ENCODE measurements at places on chromosomes 6 and 20.

- DNase-seq, result no peak
These were observed 62.8 kb downstream of the JARID2 start for GRCh38 chr6:15308435-15309213.

DNA sequence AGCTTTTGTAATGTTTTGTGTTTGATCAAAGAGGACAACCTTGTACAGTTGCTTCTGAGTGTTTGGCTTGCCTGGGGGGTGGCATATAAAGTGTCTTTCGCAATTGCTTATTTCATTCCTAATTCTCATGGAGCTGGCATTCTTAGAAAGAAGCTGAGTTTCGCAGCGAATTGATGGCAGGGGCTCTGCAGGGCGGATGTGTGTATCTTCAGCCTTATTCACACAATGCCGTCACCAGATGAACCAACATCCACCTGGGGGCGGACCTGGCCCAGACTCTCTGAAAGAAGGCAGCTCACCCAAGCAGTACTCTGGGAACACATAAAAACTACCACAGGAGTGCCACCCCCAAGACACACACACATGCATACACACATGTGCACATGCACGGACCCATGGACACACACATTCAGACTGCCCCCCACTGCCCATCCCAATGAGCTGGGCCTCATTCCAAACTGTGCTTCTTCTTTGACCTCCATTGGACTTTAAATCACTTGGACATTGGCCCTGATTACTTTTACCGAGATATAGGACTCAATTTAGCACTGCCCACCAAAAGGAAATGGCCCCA is 55.4 kb upstream of the FOXQ1 start:
- DNase-seq, result no peak

DNA sequence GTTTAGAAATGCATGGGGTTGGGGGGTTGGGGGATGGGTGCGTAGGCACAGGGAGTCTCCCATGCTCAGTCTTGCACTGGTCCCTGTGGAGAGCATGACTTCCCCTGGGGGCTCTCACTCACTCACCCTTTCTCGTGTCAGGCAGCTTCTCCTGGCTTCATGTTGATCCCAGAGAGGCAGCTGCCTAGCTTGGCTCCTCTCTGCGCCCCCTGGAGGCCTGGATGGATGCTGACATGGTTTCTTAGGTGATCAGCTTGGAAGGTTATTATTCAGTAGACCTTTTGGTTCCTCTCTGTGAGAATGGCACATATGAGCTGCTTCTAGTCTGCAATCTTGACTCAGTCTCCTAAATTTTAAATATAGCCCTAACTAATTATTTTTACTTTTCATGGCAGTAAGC is 109.3 kb upstream of the FAM83B start:
- DNase-seq, result no peak

DNA sequence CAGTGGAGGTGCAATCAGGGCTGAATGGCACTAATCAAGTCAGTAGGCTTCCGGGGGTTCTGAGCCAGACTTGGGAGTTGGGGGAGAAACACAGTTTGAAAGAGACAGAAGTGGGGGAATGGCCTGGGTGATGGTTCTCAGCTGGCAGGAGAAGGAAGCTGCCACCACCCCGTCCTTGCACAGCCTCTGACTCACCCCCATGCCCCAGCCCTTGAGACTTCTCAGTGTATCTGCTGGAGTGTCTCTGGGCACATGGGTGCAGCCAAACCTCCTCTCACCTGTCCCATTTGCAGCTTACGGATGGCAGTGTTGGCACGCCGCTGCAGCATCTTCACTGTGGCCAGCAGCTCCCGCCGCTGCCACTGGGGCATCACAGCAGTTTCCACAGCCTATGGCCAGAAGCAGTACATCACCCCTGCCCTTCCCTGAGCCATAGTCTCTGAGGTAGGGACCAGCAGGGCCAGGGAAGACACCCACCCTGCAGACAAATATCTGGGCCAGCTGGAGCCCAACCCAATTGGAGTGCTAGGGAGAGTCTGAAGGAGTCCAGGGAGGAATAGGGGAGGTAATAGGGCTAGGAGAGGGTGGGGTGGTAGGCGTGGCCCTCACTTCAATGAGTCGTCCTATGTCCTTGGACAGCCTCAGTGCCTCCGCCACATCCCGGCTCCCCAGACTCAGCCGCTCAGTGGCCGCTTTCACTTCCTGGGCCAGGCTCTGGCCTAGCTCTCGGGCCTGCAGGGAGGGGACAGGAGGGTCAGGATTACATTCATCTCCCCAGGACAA is 11.2 kb downstream of the AARS2 start:
- DNase-seq, result no peak

DNA sequence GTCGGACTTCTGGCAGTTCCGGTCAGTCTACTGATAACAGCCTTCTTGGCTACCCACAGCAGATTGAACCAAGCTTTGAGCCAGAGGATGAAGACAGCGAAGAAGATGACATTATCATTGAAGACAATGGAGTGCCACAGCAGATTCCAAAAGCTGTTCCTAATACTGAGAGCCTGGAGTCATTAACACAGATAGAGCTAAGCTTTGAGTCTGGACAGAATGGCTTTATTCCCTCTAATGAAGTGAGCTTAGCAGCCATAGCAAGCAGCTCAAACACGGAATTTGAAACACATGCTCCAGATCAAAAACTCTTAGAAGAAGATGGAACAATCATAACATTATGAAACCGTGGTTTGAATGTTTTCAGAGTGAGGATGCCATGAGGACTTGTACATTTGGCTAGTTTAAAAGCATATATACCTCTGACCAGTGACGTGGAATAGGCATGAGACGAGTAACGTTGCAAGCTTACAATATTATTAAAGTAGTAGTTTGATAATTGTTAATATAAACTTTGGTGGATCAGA is 18.8 kb downstream of the PARD6B start:
- DNase-seq, result no peak

- DNase-seq, result no peak
These were observed 256.1 kb downstream of the PLCB1 start for GRCh38 chr20:8388141-8388540.

GRCh38 chr20:9686001-9686400 is 152.9 kb downstream of the PAK5 start:
- no peak for DNase-seq

DNA sequence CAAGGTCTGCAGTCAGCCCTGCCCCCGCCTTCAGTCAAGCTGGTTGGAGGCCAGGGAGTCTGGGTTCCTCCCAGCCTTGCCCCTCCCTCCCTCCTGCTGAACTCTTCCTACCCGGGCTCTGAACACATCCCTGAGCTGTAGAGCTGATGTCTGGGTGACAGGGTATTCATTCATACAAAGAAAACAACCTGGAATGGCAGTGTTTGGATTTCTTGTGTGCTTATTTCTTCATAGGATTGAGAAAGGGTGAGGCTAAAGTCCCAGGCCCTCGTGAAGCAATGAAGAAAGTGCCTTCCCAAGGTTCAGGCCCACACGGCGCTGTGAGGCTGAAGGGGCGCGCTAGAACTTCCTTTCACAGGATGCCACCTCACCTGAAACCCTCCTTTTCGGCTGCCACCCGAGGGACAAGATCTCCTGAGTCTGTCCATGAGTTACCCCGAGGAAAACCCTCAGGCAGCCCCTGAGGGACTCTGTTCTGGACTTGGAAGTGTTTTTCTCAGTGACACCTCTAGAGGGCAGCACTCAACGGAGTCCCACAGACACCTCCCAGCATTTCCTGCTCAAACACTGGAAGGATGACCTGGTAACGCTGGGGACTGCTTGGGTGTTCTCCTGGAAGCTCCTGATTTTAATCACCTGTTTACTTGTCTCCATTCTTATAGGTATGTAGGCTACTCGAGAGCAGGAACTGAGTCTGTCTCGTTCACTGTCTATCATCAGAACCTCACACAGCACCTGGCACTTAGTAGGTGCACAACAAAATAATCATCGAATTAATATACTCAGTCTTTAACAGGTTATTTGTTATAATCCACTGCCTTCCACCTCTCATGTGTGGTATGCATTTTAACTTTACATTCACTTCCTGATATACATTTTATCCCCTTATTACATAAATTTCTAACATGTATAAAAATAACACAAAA is 11.8 kb upstream of the GSTA1 start:
- no peak for DNase-seq

DNA sequence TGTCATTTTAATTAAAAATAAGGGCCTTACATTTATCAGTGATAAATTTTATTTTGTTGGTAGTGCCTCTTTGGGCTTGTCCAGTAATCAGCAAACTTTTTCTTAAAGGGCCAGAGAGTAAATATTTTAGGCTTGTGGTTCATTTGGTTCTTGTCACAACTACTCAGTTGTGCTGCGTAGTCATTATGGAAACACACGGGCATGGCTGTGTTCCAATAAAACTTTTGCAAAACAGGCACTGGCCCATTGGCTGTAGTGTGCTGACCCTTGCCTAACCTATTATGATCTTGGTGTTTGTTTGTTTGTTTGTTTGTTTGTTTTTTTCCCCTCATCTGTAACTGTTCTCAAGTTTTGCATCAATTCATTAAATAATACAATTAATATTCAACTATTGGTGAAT is 19.4 kb downstream of the TBPL1 start:
- DNase-seq, result no peak

DNA sequence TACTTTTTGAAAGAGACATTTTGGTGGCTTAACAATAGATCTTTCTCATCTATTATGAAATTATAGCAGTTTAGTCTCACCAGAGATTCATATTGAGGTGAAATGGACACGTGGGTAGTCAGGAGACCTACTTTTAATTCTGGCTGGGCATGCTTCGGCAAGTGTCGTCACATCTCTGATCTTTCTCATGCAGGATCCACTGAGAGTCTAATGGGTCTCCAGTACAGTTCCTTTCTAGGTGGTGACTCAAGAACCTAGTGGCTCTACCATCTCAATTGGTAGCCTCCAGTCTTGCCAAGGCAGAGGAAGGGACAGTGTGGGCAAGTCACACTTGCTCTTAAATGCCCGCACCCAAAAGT is 94.9 kb downstream of the KCNB1 start:
- no peak for DNase-seq

- no peak for DNase-seq
These were observed 126.2 kb downstream of the ALDH8A1 start for GRCh38 chr6:134823710-134824034.

- no peak for DNase-seq
These were observed 8.3 kb upstream of the ISM1 start for GRCh38 chr20:13212750-13213149.

GRCh38 chr20:21301940-21302663 is 1.0 kb upstream of the XRN2 start:
- DNase-seq, result no peak

DNA sequence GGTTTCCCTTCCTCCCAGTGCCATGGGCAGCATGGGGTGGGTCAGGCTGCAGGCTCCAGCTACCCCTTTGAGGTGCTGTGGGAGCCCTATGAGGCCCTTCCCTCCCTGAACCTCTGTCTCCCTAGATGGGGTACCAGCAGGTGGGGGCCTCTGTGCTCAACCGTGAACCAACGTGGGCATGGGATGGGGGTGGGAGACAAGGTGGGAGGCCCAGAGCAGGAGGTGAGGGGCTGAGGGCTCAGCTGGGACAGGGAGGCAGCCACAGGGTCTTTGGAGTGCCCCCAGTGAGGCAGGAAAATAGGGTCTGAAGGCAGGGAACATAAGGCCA is 33.3 kb downstream of the SUN5 start:
- no peak for DNase-seq

DNA sequence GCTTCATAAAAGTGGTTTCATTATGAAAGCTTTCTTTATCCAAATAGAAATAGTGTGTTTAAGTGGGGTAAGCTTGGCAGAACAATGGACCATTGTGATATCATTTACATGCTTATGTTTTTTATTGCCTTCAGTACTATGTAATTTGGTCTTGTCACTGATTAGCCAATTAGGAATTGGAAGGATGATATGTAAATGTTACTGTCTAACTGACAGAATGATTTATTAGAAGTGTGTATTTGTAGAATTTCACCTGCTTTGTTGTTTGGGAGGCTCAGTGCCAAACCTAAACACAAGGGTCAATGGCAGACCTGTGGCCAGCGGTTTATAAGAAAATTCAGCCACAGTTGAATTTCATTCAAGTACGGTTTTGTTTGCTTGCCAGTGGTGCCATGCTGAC is 39.0 kb downstream of the AIG1 start:
- no peak for DNase-seq

DNA sequence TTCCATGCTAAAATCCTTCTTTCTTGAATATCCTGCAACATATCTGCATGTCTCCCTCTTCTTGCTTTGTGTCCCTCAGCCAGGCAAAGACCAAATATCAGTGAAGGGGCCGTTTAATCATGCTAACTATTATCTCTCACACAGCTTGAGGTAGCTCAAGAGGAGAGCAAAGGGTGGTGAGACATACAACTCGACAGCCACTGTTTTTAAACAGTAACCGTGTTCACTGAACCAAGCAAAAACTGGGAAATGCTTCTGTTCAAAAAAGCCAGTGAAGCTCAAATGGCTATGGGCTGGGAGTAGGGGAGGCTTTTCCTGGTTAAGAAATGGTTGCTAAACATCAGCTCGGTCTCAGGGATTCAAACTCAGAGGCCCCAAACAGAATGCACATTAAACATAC is 83.4 kb downstream of the MAP7 start:
- no peak for DNase-seq

DNA sequence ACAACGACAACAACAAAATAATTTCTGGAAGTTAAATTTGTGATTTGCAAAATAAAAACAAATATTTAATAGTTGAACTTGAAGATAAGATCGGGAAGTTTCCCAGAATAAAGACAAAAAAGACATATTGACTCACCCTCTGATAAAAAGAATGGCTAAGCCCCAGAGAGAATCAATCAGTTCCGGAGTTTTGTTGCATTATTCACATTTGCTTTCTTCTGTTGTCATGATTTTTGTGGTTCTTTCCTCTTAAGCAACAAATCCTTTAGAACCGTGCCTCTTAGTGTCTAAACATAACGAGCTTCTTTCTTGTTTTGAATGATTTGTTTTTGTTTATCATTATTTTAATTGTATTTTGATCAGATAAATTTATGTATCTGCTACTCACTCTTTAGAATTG is 337.7 kb upstream of the PRND start:
- no peak for DNase-seq

DNA sequence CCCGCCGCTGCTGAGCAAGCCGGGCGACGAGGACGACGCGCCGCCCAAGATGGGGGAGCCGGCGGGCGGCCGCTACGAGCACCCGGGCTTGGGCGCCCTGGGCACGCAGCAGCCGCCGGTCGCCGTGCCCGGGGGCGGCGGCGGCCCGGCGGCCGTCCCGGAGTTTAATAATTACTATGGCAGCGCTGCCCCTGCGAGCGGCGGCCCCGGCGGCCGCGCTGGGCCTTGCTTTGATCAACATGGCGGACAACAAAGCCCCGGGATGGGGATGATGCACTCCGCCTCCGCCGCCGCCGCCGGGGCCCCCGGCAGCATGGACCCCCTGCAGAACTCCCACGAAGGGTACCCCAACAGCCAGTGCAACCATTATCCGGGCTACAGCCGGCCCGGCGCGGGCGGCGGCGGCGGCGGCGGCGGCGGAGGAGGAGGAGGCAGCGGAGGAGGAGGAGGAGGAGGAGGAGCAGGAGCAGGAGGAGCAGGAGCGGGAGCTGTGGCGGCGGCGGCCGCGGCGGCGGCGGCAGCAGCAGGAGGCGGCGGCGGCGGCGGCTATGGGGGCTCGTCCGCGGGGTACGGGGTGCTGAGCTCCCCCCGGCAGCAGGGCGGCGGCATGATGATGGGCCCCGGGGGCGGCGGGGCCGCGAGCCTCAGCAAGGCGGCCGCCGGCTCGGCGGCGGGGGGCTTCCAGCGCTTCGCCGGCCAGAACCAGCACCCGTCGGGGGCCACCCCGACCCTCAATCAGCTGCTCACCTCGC is 1.5 kb downstream of the ARID1B start:
- DNase-seq, result no peak

Data from AG04450 (cell line).